Activated CD4-positive, CD25-positive, alpha-beta regulatory T cell (primary cell): ENCODE measurements at places on chromosomes 12 and 14.

- no peak for DNase-seq
Observed at GRCh38 chr14:24075485-24076301, 4.3 kb downstream of the CPNE6 start.

- DNase-seq = peak; percentile 35
Observed at GRCh38 chr12:38906482-38907200, 1.2 kb upstream of the CPNE8 start.

- DNase-seq = peak; percentile 61
Observed at GRCh38 chr12:1593174-1594005, 991 bp downstream of the FBXL14 start.

DNA sequence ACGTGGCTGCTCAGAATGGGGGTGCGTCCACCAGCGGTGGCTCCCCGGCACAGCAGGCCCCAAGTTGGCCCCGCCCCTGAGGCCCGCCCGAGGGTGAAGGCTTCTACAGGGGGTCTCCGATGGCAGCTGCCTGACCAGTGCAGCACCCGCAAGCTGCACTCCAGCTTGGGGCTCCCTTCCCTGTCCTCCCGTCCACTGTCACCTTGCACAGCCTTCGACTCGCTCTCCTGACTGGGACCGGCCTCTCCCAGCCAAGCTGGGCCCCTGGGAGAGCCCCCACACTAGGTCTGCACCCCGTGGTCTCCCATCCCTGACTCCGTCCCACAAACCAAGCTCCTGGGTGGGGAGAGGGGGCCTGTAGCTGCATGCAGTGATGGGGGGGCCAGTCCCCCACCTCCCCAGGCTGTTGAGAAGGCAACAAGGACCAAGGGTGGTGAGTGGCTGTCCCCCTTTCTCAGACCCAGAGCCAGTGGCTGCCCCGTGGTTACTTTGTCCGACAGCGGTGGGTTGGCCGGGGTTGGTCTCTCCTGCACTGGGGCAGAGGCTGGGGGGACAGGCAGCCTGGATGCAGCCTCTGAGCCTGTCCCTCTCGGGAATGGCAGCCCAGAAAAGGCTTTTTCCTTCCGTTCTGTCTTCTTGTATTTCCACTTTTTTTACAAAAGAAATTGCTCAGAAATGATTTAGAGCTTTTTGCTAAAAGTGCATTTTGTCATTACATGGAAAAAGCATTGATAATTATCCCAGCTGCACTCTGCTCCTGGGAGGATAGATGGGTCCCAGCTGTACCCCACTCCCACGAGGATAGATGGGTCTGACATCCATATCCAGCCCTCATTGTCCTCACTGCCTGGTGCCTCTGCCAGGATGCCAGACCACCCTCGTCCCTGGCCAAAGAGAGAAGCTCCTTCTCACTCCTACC, 217.0 kb downstream of the KIF26A start:
- DNase-seq = no peak

- no peak for DNase-seq
Observed at GRCh38 chr12:89414851-89415250, 62.5 kb upstream of the DUSP6 start.

DNA sequence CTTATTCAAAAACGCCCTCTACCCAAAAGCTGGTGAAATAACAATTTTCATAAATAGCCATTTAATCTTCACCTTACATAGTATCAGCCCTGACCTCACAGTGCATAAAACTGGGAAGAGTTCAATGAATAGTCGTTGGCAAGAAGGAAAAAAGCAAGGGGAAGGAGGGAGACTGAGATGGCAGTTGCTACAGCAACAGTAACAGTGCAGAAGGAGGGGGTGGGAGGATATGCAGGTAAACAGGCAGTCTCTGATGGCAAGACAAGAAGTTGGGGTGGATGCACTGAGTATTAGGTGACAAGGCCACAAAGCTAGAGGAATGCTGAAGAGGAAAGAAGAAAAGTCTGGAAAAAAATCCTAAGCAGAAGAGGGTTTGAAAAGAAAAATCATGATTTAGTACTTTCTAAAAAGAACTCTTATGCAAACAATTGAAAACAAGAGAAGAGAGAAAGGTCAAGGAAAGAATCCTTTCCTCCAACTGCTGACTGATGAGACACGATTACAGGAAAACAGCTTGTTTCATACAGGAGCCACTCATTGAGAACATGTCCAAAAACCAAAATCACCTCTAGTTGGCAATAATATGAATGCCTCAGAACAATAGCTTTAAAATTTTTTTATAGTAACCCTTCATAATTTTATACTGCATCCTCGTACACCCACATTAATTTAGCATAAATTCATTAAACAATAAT, 56.0 kb downstream of the DCAF5 start:
- DNase-seq = no peak

- DNase-seq = no peak
Observed at GRCh38 chr12:1350934-1351240, 243.5 kb downstream of the FBXL14 start.

GRCh38 chr14:22300646-22301045, 288.4 kb downstream of the DAD1 start:
- DNase-seq = no peak

DNA sequence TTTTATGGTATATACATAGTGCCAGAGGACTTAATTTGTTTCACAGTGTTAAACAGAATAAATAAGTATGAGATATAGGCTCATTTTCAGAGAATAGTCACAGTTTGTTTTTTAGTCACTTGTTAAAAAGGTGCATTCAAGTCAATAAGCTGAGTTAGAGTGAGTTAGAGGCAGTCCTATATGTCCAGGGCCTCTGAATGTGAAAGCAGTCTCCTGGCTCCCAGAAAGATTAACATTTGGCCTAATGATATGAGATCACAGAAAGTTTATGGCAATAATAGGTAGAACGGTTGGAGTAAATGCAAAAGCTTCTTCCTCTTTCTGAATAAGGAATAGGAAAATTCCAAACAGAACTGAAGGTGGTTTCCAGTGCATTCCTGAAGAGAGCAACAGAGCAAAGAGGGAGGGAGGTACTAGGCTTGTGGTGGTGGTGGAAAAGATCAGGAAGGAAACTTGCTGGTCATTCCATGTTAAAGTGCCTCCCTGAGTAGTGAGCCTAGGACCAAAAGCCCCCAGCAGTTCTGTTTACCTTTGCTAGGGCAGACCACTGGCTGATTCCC, 54.4 kb downstream of the SLC38A4 start:
- no peak for DNase-seq

GRCh38 chr12:117076410-117077372, 22.5 kb downstream of the TESC start:
- no peak for DNase-seq
